ENCODE measurements at places on chromosomes 13 and 19.

DNA sequence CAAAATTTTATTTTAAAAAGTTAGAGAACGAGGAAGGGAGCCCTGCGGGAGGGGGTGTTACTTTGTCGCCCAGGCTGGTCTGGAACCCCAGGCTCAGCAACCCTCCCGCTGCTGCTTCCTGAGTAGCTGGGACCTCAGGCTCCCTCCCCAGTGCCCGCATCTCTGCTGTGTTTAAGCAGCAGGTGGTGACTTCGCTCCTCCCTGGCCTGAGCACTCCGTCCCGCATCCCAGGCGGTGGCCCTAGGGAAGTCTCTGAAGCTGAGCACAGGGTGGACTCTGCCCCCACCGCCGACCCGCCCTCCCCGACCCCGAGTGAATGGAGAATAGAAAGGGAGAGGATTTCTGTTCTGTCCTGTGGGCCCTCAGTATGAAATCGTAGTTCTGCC is 30.5 kb downstream of the ZNF701 start:
- DNase-seq: no peak

DNA sequence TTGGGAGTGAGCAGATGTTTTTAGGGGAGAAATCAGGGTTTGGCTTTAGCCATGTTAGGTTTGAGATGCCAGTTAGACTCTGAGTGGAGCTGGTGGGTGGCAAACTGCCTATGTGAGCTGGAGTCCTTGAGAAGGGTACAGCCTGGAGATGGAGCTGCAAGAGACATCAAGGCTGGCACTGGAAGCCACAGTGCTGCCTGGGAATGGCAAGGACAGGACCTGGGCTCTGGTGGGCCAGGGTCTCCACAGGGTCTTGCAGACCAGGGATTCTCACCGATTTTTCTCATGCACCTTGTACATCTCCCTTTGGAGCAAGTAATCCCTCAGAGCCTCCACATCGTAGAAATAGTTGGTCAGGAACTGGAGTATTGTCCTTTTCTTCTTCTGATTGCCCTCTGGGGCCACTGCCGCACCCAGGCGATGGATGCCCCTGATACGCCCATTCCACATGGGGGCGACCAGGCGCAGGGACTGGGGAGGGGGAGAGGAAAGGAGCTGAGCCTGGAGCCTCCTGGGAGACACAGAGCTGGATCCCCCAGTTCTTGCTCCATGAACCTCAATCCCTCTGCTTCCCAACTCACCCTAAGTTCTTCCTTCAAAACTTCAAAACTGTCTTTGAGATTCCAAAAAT is 1.7 kb downstream of the DMAC2 start:
- no peak for DNase-seq

DNA sequence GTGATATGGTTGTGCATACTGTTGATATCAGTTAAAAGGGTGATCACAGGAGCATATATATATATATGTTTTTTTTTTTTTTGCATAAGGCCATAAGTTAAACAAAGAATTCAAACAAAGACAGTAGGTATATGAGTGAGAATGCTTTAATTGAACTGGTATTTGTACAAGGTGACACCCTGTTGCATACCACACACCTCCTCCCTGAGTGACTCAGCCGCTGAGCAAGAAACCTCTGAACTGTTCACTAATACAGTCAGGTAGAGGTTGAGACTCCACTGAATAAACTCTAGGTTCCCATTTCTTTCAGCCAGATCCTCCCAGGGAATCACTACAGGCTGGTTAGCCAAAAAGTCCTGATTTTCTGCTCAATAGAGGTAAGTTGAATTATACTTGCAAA is at the start of gene SCEL:
SCEL (plus strand) TSS at position 259 of the 400 bp plus-strand sequence. CDS start 20,170 bp downstream, outside the sequence.
- no peak for DNase-seq

DNA sequence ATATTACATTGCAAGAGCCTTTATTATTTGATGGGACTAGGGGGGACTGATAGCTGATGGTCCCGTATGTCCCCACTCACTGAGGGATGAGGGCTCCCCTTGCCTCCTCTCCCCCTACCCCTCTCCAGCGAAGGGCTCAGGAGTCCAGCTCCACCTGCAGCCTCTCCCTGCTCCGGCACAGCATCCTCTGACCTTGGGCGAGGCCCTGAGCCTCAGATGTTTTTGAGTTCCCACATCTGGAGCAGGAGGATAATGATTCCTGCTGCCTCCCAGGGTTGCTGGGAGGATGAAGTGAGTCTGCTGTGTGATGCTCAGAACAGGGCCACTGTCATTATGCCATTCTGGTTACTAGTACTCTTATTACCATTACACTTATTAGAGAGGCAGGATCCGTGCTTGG is 15.0 kb downstream of the PAK4 start:
- no peak for DNase-seq

- no peak for DNase-seq
These were observed 17.1 kb downstream of the CARM1 start for GRCh38 chr19:10888421-10888866.

DNA sequence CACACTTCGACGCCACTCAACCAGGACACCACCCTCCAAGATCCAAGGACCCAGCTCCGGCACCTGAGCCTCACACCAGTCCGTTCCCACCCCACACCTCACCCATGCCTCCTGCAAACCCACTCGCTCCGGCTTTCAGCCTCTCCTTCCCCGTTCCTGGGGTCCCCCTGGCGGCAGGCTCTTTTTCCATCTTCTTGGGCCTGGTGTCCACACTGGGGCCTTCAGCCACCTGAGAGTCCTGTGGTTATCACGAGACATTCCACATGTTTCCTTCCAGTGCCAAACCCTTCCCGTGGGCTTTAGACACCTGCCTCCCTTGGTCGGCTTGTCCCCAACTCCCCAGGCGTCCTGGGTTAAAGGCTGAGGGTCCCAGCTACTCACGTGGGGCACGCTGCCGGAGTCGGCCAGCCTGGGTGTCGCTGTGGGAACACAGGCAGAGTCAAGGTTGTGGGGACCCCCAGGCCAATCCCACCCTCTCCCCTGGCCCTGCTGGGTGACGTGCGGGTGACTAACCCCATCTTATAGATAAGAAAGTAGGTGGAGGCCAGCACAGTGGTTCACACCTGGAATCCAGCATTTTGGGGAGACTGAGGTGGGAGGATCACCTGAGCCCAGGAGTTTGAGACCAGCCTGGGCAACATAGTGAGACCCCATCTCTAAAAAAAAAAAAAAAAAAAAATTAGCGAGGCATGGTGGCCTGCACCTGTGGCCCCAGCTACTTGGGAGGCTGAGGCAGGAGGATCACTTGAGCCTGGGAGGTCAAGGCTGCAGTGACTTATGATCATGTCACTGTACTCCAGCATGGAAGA is 1.9 kb downstream of the JSRP1 start:
- no peak for DNase-seq

DNA sequence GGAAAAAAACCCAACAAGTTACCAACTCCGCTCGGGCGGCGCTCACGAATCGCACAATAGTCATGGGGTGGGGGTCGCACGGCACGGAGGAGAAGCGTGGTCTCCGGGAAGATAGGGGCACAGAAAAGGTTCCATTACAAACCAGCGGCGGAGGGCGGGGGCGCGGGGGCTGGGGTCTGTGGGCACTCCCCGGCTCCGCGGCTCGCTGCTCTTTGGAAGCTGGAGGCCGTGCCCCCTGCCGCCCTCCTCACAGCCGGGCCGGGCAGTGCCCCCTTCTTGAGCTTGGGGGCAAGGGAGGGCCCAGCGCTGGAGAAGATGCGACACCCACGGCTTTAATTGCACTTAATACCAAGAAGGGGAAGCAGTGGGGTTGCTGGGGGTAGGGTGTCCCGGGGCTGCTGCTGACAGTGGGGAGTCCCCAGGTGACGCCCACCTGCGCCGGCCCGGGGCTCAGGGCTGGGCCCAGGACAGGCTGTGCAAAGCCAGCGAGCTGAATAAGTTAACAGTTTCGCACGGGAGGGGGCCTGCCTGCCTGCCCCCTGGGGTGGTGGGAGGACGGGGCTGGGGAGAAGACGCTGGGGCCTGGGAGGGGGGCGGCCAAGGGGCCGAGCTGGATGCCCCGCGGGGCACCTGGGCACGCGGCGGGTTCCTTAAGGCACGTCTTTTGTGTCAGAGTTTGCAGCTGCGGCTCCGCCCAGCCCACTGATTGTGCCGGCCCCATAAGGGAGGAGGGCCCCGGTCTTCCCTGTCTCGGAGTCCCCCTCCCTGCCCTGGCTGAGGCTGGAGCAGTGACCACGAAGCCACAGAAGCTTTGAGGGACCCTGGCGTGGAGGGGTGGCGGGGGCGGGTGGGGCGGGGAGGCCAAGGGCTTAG is 9.8 kb downstream of the DCAF15 start:
- no peak for DNase-seq

GRCh38 chr13:86741762-86742285 is 929.3 kb upstream of the SLITRK5 start:
- DNase-seq: no peak

DNA sequence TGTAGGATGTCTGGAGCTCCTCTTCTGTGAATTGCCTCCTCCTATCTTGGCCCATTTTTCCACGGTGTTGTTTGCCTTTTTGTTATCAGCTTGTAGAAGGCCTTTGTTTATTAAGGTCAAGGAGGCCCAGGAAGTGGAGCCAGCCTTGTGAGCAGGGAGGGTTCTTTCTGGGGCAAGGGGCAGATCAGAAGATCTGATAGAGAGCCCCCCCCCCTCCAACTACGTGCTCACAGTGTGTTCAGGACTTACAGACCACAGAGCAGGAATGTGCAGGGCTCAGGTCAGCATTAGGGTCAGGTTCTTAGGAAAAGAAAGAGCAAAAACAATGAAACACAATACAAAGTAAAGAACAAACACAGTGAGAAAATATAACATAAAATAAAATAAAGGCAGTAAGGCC is 59.4 kb downstream of the CCNE1 start:
- DNase-seq: no peak

DNA sequence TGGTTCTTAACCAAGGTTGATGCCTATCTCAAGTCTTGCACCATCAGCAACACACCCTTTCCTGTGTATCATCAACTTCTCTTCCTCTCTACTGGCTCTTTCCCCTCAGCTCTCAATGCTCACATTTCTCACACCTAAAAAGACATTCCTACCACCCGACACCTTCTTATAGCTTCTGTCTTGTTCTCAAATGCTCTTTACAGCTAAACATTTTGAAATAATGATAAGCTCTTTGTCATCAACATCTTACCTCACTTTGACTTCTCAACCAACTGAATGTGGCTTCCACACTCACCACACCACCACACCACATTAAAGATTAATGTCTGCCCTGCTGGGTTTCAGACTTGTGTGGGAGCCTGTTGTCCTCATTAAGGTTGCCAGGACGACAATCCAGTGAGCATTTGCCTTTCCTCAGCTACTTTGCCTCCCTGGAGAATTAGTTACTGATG is 67.8 kb downstream of the RXFP2 start:
- peak; percentile 34 for DNase-seq

DNA sequence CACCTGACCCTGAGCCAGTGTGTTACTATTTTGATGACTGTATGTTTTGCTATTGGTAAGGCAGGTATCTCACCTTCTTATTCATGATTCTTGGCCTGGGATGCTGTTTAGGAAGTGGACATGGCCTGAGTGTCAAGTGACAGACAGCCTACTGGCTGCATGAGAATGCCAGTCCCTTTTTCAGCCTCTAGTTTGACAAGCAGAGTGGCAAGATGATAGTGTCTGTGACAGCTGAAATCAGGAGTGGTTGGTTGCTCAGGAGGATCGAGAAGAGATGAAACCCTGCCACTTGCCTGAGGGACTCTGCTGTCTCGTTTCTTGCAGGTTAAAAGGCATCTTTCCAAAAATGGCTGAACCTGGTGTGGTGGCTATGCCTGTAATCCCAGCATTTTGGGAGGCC is 7.1 kb upstream of the ELOF1 start:
- DNase-seq: peak; percentile 40

DNA sequence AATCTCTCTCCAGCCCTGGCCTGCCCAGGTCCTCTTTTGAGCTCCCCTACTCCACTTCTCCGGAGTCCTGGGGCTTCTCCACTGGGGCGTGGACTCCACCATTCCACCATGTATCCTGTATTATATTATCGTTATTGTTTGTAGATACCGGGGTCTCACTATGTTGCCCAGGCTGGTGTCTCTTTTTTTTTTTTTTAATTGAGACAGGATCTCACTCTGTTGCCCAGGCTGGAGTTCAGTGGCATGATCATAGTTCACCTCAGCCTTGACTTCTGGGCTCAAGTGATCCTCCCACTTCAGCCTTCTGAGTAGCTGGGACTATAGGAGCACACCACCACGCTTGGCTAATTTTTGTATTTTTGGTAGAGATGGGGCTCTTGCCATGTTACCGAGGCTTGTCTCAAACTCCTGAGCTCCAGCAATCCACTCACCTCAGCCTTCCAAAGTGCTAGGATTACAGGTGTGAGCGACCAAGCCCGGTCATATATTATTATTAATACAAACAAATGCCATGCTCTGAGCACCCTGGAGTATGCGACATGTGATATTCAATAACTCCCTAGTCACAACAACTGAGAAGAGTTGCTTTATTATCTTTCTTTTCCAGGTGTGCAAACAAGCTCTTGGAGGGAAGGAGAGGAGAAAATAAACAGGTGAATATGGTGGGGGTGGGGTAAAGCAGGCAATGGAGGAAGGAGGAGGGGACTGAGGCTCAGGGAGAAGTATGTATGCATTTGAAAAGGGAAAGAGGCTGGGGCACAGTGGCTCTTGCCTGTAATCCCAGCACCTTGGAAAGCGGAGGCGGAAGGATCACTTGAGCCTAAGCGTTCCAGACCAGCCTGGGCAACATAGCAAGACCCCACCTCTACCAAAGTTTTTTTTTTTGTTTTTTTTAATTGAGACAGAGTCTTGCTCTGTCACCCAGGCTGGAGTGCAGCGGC is 2.8 kb upstream of the CERS4 start:
- no peak for DNase-seq

DNA sequence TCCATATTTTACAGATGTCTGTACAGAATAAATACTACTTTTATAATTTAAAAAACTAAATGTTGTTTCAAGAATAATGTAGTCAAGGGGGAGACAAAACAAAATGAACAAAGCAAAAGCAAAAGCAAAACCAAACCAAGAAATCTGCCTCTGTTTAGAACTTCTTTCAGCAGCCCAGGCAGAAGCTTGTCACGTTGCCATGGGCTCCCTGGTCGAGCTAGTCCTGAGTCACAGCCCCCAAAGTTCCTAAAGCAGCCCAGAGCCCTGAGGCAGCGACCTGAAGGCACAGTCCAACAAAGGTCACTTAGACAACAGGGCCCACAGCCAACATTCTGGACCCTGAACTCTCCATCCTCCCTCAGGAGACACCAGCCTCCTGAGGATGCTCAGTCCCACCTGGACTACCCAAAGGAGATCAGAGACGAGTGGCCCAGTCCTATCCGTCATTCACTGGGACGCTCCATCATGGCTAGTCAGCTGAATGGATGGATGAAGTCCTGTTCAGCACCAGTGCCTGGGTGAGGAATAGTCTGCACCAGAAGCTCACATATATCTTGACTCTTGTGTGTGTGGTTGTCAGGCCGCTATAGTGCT is 41.7 kb downstream of the SIAH3 start:
- no peak for DNase-seq

All from inflammatory macrophage (primary cell).